ENCODE measurements at places on chromosomes 2 and 18.

DNA sequence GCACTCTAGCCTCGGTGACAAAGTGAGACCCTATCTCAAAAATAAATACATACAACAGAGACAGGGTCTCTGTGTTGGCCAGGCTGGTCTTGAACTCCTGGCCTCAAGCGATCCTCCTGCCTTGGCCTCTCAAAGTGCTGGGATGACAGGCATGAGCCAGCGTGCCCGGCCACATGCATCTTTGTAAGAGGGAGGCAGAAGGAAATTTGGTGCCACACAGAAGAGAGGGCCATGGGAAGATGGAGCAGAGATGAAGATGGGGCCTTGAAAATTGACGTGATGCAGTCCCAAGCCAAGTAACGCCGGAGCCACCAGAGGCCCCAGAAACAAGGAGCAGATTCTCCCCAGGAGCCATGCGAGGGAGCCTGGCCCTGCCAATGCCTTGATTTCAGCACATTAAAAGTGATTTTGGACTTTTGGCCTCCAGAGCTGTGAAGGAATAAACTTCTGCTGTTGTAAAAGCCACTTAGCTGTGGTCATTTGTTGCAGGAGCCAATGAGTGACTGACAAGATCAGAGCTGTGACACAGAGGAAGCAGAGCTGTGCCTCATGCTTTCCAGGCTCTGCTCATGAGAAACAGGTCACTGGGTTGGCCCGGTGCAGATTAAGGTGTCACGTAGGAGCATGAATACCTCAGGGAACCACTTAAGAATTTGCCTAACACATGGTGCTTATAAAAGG lies 2.7 kb upstream of the SLC66A2 start:
- no peak for DNase-seq

DNA sequence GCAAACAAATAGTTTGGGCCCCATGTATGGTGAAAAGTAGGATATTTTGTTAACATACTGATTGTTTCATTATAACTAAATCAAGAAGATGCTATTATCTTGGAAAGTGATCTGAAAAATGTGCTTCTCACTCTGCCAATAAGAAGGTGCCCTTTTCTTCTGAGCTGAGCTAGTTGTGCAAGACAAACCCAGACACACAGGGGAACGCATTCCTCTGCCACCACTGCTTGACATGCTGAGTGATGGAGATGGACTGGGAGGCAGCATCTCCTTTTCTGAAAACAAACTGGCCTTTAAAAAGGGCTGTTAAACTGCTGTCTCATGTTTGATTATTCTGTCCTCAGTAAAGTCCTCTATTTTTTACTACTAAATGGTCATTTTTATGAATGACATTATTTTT lies 1989.9 kb upstream of the CELF4 start:
- DNase-seq: no peak

- no peak for DNase-seq
Observed at GRCh38 chr2:207720517-207721187, 9.2 kb downstream of the CCNYL1 start.

- DNase-seq: no peak
Observed at GRCh38 chr18:70366174-70366573, 77.3 kb downstream of the SOCS6 start.

GRCh38 chr2:3574155-3574554 lies 905 bp upstream of the RPS7 start:
- no peak for DNase-seq

GRCh38 chr18:27412556-27412955 lies 227.4 kb upstream of the CHST9 start:
- no peak for DNase-seq

DNA sequence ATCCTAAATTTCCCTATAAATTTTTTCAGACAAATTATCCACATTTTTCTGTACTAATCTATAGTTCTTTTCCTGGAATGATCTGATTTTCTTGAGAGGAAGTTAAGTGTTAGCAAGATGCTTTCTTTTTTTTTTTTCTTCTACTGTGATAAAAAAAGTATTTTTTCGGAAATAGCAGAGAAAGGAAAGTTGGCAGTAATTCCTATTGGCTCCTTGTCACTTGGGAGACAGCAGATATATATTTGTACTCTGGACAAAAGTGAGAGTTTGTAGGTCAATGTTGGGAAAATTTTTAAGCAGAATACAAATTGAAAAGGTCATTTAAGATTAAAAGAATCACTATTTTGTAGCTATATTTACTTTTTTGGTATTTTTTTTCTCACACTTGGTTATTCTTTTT lies 635.7 kb upstream of the NRXN1 start:
- no peak for DNase-seq

- no peak for DNase-seq
Observed at GRCh38 chr2:47043891-47044239, 111.2 kb downstream of the STPG4 start.

DNA sequence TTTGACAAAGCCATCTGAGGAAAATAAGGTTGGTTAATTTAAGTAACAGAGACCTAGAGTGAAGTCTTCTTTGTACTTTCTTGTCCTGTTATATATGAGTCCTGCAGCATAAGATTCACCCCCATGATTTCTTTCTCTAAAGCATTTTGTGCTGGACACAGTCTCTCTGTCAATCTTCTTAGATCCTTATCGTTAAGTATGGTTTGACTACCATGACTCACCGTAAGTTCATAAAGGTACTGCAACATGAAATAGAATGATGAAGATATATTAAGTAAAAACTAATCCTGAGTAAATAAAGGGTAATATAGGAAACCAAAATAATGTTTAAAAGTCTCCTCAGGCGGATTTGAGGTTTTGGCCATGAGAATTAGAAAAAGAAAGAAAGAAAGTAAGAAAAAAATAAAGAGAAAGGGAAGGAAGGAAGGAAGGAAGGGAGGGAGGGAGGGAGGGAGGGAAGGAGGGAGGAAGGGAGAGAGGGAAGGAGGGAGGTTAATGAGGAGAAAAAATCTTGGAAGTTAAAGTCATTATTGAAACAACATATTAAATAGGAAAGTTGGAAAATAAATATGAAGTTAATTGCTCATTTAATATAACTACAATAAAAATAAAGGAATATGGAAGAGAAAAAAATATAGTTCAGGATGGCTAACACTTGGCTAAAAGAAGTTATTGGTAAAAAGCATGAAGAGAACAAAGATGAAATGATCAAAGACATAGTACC lies 980.3 kb upstream of the CDH2 start:
- no peak for DNase-seq

DNA sequence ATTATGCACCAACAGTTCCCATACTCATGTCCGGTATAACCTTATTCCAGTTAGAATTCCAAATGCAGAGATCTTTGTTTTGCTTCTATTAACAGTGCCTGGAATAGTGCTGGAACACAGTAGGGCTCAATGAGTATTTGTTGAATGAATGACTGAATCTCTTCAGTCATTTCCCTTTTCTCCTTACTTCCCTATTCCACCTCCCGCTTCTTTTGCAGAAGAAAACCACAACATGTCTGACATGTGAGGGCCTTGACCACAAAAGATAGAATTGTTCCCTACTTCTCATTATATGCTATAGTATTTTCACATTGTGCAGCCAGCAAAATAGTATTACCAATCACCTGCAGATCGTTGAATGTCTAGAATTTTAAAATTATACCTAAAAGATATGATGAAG lies 19.5 kb upstream of the HNRNPLL start:
- no peak for DNase-seq

DNA sequence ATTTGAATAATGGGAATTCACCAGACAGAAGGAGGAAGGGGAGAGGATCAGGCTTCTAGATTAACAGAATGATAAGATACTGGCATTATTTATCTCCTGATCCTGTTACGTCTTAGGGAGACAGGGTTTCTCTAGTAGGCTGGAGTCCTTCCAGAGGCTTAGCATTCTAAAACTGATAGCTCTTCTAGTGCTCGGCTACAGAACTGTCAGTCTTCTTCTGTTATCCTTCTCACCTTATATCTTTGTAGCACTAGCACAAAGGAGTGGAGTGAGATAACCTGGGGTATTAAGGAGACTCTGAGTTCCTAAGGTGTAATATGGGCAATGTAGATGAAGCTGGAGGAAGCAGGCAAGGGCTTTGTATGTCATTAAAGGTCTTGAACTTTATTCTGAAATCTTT lies 52.1 kb downstream of the PIKFYVE start:
- DNase-seq: no peak

GRCh38 chr2:68341583-68341982 lies 21.8 kb upstream of the CNRIP1 start:
- no peak for DNase-seq

GRCh38 chr2:60794271-60794863 lies 38.3 kb downstream of the PAPOLG start:
- DNase-seq: no peak

GRCh38 chr2:21467280-21467818 lies 343.6 kb downstream of the TDRD15 start:
- DNase-seq: no peak

DNA sequence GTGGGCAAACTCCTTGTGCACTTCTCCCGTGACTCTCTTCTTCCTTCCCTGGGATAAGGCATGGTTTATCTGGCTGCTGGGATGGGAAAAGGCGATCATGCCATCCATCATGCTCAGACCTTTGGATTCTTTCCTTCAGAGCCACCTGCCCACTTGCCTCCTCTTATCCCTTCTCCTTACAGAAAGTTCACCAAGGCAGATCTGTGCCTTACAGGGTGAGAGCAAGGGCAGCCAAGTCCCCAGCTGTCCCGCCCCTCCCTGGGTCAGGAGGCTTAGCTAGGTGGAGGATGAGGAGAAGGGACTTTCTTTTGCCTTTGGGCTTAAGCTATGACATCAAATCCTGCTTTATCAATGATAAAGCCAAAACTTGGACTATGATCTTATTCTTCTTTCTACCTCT lies 47.6 kb downstream of the KCNE4 start:
- no peak for DNase-seq

- no peak for DNase-seq
Observed at GRCh38 chr2:183868153-183868552, 730.2 kb upstream of the ZNF804A start.

- DNase-seq: no peak
Observed at GRCh38 chr2:18319987-18320386, 240.5 kb downstream of the RDH14 start.

DNA sequence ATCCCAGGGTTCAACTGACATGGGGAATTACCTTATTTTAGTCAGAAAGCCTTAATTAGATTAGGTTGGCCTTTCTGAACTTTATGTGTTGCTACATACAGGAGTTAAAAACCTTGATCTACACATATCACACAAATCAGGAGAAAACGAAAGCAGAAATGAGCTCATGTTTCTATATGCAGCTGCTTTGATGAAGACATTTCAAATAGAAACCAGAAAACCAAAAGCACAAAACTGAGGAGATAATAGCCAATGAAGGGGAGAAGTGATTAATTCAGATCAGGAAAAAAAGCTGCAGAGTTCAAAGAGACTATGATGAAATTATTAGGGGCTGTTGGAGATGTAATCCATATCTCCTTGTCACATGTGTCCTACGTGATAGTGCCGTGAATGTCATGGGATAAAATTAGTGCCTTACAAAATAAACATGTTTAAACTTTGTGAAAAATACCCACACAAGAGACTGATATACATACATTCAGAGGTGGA lies 255.0 kb downstream of the CAMKMT start:
- DNase-seq: no peak

DNA sequence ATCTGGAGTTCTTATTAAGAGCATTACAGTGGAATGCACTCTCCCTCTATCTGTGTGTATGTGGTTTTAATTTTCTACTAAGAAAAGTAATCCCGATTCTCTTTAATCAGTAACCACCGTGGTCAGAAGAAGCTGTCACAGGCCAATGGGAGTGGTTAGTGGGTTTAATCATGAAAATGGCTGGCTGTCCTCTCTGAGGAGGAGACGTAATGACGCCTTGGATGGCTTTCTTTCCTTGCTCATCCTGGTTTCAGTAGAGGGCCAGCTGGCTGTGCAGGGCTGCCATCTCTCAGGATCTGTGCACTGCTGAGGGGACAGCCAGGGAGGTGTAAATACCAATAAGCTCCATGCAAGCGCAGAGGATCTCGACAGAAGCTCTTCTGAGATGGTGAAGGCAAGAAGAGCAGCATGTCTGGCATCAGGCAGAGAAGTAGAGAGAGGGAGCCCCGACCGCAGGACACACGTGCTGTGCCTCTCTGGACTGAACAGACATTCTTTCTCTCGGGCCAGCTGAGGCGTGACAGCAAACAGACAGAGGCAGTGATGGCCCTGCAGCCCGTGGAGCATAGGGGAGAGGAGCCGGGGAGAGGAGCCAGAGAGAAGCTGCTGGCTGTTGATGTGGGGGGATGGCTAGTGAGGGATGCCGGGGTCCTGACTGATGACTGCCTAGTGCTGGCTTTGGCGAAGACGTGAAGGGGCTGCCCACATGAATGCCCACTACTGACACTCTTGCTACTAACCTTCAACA lies 65.1 kb upstream of the DAPL1 start:
- no peak for DNase-seq

DNA sequence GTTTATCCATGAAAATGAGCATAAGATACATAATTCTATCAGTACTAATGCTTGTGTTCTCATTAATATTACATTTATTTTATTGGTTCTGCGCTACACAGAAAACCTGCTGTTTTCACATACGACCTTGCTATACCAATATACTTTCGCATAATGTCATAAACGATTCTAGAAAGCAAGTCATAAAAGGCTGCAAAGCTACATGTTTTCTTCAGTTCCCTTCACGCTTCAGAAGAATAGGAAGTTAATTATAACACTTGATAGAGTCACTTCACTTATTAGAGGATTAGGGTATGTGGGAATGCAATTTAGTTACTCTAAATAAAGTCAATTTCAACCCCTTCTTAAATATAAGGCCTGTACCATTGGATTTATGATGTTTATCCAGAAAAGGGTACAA lies 29.0 kb downstream of the PSME4 start:
- no peak for DNase-seq

- DNase-seq: no peak
Observed at GRCh38 chr18:28248653-28249052, 71.7 kb upstream of the CDH2 start.

- DNase-seq: no peak
Observed at GRCh38 chr2:120851116-120851773, 115.6 kb downstream of the GLI2 start.

GRCh38 chr2:160667811-160668210 lies 174.2 kb upstream of the RBMS1 start:
- no peak for DNase-seq

DNA sequence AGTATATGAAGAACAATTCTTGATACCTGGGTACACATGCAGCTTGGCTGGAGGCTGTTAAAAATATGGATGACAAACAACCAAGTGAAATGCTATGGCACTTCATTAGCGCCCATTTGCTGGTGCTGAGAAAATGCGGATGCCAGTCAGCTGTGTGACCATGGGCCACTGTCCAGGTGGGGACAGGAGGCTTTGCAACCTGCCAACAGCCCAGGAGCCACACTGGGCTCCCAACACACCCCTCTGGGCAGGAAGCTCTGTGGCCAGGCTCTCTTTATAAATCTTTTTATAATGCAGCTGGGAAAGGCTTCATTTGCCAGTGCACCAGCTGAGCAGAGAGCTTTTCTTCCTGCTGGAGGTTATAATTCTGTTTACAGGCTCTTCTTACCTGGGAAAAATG lies 19.9 kb downstream of the RNF144A start:
- DNase-seq: no peak

- peak; percentile 33 for DNase-seq
Observed at GRCh38 chr18:13266218-13267100, 47.9 kb downstream of the LDLRAD4 start.

GRCh38 chr2:61055557-61055956 lies 10.1 kb upstream of the SANBR start:
- DNase-seq: no peak
